ENCODE measurements at places on chromosomes 6 and 20.

GRCh38 chr6:47646689-47647088 is 51.7 kb upstream of the ADGRF4 start:
- no peak for DNase-seq

GRCh38 chr6:107290491-107290890 is 168.9 kb downstream of the PDSS2 start:
- DNase-seq: no peak

DNA sequence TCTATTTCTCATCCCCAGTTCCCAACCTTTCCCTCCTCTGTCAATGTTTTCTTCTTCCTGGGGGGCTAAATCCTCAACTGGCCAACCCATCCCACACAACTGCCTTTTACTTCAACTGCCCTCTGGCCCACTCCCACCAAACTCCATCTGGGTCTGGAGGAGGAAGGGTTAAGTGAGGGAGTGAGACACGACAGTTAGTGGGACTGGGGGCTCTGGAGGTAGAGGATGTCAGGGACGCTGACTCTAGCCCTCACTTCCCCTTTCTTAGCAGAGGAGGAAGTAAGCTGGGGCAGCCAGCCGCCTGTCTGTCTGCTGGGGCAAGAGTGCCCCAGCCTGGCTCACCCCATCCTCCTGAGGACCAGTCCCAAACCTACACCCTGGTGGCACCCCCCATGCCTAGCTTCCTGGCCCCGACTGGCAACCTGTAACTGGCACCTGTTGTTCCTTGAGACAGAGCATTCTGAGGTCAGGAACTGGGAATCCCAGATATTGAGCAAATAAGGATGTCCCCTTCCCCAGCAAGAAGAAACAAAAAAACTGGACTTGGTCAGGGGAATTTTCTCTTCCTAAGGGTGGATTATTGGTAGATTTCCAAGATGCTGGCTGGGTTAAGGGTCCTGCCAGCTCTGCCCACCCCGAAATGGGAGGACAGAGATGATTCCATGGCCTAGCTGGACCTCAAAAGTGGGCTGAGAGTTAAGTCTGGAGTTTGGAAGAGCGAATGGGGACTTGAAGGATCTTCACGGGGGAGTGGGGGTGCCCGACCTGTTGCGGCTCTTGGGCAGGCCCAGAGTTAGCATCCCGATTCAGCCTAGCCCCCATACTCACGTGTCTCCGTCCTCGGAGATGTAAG is 971 bp downstream of the NFKBIE start:
- no peak for DNase-seq

DNA sequence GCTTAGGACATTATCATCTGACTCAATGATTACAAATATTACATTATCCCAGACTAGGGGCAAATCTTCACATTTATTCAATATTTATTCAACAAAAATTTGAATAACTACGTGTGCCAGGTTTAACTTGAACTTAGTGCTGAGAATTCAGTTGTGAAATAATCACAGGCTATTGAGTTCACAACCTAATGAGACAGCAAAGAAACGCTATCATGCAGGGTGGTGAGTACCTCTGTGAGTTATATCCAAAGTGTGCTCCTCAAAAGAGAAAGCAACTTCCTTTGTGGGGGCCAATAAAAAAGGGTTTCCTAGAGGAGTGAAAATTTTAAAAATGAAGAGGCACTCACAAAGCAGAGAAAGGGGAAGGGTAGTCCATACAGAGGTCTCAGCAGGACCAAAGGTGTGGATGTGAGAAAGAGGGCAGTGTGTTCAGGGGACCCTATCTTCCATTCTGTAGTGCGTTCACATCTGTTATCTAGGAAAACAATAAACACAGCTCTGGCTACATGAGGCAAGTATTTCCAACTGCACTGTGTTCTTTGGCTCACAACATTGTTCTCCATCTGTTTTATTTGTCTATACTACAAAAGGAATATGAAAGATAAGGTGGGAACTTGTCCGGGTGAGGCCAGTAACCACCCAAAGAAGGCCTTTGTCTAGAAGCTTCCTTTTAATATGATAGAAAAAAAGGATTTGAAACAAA is 155.4 kb upstream of the MARCKS start:
- DNase-seq: no peak

DNA sequence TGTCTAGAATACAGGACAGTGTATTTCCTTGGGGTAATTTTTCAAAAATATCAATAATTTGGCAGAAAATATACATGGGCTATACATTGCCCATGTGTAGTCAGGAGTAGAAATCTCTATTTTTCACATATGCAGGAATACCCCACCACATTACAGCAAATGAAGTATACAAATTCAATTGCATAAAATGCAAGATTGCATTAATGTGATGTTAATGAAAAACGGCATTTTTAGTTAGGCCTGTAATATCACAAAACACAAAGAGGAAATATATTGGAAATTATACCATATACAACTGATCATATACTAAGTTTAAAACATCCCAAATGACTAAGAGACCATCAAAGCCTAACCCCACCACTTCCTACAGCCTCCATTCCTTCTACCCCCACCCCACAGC is 154.9 kb downstream of the SYNE1 start:
- no peak for DNase-seq

- no peak for DNase-seq
Measured at GRCh38 chr6:165800337-165800736, 137.3 kb upstream of the PDE10A start.

DNA sequence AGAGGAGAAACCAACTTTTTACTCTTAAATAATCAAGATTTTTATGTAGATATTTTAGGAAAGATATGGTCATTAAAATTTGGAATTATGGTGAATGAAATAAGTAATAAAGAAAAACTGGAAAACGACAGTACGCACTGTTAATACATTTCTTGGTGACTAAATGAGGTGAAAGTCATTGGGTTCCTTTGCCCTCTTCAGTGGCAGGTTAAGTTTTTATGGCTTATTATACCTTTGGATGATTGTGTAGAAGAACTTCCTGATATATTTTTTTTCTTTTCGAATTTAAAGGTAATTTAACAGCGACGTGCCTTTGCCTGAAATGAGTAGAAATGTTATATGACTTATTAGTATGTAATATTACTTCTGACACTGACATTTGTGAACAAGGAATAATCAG is 43.4 kb downstream of the FOXO3 start:
- DNase-seq: no peak

DNA sequence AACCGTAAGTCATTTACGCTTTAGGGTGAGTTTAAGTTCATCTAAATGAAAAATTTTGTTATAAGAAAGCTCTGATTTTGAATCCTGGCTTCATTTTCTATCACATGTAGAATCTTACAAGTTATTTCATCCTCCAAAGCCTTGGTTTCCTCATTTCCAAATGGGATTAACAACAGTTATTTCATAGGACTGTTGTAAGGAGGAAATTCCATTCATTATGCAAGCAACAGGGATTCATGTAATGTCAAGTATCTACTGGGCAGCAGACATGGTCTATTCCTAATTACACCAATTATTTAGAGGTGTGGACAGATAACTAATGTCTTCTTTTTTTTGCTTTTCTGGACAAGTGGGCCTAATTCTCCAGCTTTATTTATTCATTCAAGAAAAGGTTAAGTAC is 154.0 kb downstream of the PDSS2 start:
- DNase-seq: no peak

DNA sequence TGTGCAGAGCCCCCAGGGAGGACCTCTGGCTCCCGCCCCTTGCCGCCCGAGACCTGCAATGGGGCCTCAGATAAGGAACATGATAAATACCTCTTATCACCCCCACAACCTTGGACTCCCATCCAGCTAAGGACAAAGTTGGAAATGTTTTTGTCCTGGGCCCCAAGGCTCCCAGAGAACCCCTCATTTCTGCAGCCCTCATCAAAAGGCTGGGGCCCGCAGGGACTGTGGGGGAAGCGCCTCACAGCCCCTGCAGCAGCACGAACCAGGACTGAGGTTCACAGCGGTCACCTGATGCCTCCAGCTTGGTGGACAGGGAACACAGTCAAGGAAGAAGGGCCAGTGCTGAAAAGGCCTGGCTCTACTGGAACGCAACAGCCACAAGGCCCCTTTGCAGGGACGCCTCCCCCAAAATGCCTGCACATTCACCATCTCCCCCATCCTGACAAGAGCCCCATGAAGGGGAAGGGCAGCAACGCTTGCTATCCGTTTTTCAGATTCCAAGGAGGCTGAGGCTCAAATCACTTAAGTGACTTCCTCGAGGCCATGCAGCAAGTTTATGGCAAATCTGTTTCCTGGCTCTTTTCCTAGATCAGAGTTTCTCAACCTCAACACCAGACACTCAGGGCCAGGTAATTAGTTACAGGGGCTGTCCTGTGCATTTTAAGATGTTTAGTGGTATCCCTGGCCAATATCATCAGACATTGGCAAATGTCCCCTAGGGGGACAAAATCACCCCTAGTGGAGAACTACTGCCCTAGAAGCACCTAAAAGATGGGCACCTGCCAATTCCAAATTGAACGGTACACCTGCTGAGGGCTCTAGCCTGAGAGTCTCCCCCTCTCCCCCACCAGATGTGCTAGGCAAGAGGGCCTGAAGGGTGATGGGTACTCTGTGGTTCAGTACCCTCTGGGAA is 10.6 kb downstream of the TFEB start:
- no peak for DNase-seq

DNA sequence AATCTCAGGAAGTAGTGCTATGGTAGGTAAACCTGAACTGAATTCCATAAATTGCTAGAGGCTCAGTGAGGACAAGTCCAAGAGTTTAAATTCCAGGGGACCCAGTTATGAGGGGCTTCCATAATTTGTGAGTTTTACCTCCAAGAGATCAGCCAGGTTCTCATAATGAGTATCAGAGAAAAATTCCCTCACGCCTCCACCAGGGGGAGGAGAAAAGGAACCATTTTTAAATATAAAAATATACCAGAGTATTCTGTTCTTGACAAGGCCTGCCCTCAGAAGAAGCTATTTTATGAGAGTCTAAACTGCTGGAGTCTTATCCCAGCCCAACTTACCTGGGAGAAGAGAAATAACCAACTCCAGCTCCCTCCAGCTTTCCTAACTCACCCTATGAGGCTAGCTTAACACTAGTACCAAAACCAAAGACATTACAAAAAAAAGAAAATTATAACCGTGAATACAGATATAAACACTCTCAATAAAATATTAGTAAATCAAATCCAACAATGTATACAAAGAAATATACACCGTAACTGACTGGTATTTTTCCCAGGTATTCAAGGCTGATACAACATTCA is 158.7 kb downstream of the TFAP2A start:
- DNase-seq: no peak

GRCh38 chr20:12262747-12263146 is 345.1 kb downstream of the BTBD3 start:
- DNase-seq: no peak

- no peak for DNase-seq
Measured at GRCh38 chr6:44598679-44599078, 211.2 kb downstream of the CDC5L start.

GRCh38 chr6:31683591-31683990 is 2.7 kb upstream of the LY6G5C start:
- no peak for DNase-seq

GRCh38 chr20:30488941-30489613 is 768.4 kb upstream of the DEFB115 start:
- DNase-seq: peak; percentile 45

GRCh38 chr6:55659304-55659703 is 80.3 kb upstream of the HMGCLL1 start:
- no peak for DNase-seq

DNA sequence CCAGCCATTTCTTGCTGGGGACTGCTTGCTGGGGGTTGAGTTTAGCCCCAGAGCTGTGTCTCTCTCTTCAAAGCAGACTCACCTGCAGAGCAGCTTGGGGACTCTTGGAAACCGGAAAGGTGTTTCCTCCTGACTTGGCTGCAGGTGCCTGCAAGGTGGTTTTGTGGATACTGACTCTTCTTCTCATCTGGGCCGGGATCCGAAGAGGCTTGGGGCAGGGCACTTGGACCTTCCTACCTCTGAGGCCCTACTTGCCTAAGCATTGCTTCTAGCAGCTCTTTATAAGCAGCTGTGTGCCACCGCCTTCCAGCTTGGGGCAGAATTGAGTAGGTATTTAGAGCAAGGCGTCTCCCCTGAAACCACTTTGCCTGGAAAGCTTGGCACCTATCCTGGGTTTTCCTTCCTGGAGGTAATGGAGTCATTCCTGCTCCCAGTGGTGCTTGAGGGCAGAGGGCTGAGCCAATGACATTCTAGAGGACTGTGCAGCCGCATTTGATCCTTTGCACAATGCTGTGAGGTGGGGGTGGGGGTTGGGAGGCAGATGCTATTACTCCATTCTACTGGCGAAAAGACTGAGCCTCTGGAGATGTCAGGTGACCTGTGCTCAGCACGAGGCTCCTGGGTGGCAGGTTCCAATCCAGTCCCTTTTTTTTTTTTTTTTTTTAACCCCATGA is 3.4 kb upstream of the CTSZ start:
- no peak for DNase-seq

DNA sequence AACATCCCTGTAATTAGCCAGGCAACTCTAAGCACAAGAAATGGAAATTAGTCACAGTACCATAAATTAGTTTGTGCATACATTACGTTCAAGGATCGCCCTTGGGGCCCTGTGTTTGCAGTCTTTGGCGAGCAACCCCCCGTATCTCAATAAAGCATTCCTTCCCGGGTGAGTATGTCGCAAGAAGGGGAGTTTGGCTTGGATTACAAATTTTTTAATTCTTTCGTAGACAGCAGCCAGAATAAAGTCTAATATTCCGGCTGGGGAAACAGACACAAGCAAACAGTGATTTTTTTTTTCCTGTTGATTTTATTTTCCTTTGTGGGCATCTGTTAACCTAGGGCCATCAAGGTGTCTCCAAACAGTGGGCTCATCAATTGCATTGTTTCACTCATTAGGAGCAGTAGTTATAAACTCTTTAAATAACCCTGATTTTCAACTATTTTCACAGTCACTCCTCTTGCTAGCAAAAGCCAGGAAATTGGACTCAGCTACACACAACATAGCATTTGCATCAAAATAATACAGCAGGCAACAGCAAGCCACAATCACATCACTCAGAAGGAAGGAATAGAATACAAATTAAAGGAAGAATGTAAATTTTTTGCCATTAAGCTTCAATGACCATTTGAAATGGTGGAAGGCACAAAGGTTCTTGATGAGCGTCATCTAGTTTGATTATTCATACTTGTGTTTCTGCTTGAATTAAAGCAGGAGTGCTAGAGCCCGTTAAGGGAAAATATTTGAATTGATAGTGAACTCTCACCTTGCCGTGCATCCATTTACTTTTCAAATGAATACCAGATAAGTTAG is 85.3 kb downstream of the LINC00237 start:
- DNase-seq: no peak

GRCh38 chr20:38098952-38099351 is 65.4 kb downstream of the RPRD1B start:
- no peak for DNase-seq

GRCh38 chr6:74891349-74891831 is 314.5 kb downstream of the COL12A1 start:
- DNase-seq: no peak

- DNase-seq: no peak
Measured at GRCh38 chr6:134740027-134740373, 209.9 kb downstream of the ALDH8A1 start.

DNA sequence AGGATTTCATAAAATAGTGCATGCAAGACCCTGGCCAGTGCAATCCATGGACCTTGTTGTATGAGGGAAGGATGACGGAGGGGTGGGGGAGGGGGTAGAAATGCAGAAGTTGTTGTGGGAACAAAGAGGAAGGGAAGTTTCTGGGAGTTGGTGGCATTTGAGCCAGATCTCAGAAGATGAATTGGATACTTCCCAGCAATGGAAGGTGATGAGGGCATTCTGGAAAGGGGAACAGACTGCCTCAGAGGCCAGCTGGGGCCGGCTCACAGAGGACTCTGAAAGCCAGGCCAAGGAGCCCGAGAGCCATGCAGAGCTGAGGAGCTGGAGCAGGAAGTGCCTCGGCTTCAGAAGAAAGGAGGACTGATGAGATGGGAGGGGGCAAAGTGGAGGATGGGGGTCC is 2.7 kb downstream of the TMEM74B start:
- DNase-seq: no peak
